HS-5 (cell line): ENCODE measurements at places on chromosomes 12 and 14.

- DNase-seq: no peak
Observed at GRCh38 chr12:62247281-62248045, 12.7 kb upstream of the USP15 start.

DNA sequence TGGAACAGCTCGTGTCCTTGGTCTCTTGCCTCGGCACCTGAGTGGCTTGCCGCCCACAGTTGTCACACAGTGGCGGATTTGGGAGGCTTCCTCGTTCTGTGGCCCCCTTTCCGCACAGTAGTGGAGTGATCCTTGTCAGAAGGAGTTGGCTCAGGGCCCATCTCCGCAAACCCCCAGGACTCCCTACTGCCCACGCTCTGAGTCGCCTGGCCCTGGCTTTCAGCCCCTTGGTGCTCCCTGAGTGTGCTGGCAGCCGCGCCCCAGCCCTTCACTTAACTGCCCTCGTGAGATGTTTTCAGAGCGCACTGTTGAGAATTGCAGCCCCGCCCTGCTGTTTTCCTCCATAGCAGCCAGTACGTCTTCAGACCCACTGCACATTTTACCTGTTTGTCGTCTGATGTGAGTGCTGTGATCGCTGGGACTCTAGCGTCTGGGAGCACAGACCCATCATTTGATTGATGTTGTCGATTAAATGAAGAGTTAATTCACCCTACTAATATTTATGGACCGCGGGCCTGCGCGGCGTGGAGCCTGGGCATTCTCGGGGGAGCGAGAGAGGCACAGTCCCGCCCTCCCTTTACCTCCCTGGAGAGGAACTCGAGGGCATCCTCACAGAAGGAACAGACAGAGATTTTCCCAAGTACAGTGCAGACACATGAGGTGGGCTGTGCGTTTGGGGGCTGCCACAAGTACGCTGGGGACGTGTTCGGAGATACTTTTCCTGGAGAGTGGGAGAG is 91.8 kb downstream of the DDX51 start:
- DNase-seq: no peak

GRCh38 chr12:88142610-88142991 is 494 bp downstream of the TMTC3 start:
- DNase-seq: no peak

- DNase-seq: no peak
Observed at GRCh38 chr14:100320157-100320856, 2.8 kb upstream of the SLC25A47 start.

DNA sequence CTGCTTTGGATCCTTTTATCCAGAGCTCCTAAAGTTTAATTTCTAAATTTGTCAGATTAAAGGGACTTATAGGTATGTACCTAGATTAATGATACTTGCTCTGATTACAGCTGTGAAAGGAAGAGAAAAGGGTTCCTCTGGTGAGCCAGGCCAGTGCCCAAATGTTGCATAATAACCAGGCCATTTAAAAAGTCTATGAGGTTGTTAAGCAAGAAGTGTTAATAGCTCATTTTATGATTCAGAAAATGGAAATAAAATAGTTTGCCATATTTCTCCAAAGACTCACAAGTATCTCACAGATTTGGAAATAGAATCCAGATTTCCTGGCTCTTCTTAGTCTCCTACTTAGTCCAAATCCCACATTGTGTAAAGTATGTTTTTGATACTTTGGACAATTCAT is 67.6 kb downstream of the SLC38A6 start:
- no peak for DNase-seq

DNA sequence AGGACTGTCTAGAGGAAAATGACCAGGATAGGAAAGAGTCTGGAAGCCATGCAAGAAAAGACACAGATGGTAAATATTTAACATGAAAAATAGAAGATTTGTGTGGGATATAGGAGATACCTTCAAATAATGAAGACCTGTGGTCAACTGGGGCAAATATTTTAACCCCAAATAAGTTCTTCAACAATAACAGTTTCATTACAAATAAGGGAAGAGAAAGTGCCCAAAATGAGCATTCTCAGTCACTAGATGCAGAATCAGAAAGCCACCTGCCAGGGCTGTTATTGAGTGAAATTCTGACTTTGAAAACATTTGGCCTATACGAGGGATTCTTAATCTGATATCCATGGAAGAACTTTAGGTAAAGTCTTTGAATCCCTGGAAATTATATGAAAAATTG is 231.2 kb upstream of the PLEKHG7 start:
- DNase-seq: no peak

DNA sequence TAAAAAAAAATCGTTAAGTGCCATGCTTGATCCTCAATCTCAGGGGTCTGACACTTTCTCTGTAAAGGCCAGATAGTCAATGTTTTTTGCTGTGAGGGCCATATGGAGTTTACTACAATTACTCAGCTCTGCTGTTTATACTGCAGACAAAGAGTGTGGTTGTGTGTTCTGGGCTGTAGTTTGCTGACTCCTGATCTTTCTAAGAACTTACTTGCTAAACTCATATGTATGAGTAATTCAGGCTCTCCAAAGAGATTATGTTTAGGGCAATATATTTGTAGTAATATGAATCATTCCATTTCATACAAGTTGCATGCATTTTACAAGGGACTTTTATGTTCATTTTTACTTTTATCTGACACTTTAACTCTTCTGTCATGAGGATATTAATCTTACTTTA is 188.2 kb downstream of the TMTC2 start:
- DNase-seq: peak; percentile 14

GRCh38 chr12:68451261-68452077 is 119.3 kb upstream of the MDM1 start:
- peak; percentile 37 for DNase-seq

DNA sequence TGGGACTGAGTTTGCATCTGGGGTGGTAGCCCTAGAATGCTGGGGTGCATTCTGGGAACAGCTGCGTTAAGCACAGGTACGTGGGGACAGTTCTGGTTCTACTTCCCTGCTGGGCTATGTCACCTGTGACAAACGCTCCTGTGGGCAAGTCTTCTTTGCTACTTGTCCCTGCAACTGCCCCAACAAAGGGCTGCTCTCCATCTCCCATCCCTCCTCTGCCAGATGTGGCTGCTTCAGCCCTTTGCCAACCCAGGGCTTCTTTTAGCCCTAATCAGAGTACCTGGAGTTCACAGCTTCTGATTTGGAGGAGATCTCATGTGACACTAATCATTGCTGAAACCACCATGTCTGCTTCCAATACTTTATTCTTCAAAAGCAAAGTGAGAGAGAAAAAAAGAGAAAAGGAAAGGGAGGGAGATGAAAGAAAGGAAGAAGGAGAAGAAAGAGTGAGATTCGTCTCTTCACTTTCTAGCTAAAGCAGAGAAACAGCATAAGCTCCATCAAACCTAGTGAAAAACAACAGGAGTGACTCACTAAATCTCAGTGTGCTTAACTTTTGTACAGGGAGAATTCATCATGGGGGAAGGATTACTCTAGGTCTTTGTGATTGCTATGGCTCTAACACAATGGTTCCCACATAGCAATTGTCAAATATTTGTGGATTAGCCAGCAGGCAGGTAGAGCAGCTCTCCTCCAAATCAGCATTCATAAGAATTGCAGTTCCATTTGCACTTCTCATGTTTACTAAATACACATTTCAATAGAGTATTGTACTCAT is 174.8 kb downstream of the LRIG3 start:
- no peak for DNase-seq

- no peak for DNase-seq
Observed at GRCh38 chr12:69345742-69346141, 2.4 kb upstream of the LYZ start.

DNA sequence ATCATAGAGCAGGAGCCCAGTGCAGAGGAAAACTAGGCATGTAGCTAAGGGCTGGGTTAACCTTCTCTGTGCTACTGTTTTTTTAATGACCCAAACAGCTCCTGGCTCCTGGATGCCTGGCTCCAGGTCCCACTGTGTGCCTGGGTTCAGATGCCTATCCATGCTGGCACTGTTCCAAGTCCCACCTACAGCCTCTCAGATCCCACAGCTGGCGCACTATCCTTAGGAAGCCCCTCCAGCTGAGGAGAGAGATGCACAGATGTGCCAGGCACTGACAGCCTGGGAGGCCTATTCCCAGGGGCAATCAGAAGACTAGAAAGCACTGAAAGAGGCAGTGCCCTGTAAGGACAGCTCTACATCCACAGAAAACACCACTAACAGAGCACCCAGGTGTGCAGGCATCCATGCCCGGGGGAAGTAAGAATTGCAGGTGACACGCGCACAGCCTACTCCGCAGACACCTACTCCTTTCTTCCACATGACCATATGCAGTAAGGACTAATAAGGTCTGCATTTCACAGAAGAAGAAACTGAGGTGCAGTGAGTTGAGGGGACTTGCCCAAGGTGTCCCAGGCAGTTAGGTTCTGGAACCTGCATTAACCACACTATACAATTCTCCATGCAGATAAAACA is 51.2 kb downstream of the PITPNM2 start:
- DNase-seq: no peak

GRCh38 chr14:71267691-71268090 is 360.4 kb downstream of the PCNX1 start:
- DNase-seq: no peak

GRCh38 chr12:74897425-74898211 is 312.0 kb downstream of the KCNC2 start:
- no peak for DNase-seq

DNA sequence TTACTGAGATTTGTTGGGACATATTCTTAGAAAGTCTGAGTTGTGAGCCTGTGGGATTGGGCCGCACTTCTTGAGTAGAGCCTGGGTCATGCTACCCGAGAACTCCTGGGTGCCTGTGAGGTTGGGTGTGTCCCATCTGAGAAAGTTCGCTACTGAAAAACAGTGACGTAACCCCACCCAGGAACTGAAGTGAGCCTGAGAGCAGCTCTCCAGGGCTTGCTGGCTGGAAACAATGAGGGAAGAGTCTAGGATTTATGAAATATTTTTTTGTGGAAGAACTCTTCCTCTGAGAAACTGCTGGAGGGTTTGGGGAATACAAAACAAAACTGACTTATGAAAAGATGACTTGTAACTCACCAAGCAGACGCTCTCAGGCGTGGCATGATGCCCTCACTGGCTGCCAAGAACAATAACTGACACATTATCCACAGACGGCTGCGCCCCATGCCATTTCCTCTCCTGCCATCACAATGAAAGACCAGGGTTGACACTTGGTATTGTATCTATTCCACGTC is 69.2 kb downstream of the RASSF3 start:
- no peak for DNase-seq

GRCh38 chr14:104431929-104432541 is 147.5 kb upstream of the C14orf180 start:
- DNase-seq: no peak

DNA sequence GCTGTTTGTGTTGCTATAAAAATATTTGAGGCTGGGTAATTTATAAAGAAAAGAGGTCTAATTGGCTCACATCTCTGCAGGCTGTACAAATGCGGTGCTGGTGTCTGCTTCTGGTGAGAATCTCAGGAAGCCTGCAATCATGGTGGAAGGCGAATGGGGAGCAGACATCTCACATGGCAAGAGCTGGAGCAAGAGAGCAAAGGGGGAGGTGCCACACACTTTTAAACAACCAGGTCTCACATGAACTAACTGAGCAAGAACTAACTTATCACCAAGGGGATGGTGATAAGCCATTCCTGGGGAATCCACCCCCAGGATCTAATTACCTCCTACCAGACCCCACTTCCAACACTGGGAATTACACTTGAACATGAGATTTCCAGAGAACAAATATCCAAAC is 300.7 kb upstream of the MDGA2 start:
- DNase-seq: no peak

- no peak for DNase-seq
Observed at GRCh38 chr12:119157978-119158377, 20.8 kb upstream of the HSPB8 start.

- DNase-seq: no peak
Observed at GRCh38 chr12:94421868-94422740, 37.6 kb downstream of the CEP83 start.

- DNase-seq: no peak
Observed at GRCh38 chr14:90503582-90503981, 106.8 kb downstream of the CALM1 start.

DNA sequence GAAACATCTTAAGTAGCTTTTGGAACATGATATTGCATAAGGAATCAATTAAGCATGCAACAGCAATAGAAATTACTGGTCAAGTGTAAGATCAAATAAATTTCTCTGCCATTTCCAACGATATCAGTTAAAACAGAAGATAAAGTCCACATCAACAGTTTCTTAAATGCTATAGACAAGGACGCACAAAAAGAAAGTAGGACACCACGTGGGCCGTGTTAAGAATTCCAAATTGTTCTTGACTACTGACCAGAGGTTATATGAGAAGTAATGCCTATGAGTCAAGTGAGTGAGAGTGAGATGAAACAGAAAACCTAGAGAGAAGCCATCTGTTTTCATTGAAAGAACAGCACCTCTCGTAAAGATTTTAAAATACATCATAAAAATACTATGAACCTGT is 318.2 kb downstream of the TMEM117 start:
- DNase-seq: no peak

- no peak for DNase-seq
Observed at GRCh38 chr12:92974759-92975158, 45.7 kb upstream of the EEA1 start.

DNA sequence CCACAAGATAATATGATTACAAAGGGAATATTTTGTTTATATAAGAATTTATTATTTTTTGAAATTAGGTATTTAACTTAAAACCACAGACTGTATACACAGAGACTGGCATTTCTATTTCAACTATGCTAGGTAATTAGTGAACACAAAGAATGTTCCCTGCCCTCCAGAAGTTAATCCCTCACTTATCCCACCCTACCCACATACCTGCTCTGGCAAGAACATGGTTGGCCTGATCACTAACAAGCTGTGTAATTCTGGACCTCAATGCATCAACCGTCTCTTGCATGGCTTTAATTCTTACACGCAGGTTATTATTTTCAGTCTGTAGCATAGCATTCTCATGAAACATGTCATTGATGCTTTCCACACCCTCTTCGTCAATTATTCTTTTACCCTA is 85.9 kb downstream of the KIF21A start:
- no peak for DNase-seq

DNA sequence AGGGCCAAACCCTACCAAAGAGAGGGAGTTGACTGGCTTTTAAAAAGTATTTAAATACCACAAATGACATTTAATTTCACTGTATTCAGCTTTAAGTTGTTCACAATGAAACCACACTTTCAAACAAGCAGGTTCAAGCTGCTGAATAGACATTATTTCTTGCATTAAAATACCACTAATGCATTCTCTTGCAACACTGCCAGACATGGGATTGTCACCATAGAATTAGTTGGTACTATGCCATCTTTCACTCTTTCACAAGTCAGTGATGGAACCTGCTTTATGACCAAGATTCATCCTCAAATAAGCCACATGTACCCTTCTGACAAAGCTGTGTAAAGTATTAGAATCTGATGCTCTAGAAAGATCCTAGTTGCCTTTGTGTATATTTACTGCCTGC is 239.4 kb downstream of the PAWR start:
- DNase-seq: no peak
